ENCODE measurements at places on chromosomes 7 and 10. TPM values are rescaled to one million over a fixed set of nuclear protein-coding genes. Genes with fewer than 3 reads are reported as not detected.

Gene FAM20C
- 1.1 TPM for total RNA-seq

Gene DNTT
- total RNA-seq = not detected

Gene ATP6V0E2
- total RNA-seq = 59.2 TPM

Gene AKR1B15
- total RNA-seq = not detected

Gene HYAL4
- total RNA-seq = not detected

Gene LARP4B
- total RNA-seq = 114 TPM

Gene TPST1
- total RNA-seq = 4.1 TPM

Gene TMEM26
- total RNA-seq = not detected

Gene DOCK4
- 0.28 TPM for total RNA-seq

- no peak overlapping the region for H3K27ac ChIP-seq
- H3K4me3 ChIP-seq = no peak overlapping the region
- no peaks in the 10 kb centered on the region for H3K27me3 ChIP-seq
- no peak for DNase-seq
- H3K36me3 ChIP-seq = peaks cover 3% of the 10 kb centered on the region
- peaks cover 23% of the 10 kb centered on the region for H3K4me1 ChIP-seq
These were observed 5.7 kb upstream of the GOT1 start for GRCh38 chr10:99435986-99436638.

- no peak overlapping the region for H3K4me3 ChIP-seq
- peaks cover 3% of the 10 kb centered on the region for H3K27me3 ChIP-seq
- DNase-seq = peak; percentile 54
- no peaks in the 10 kb centered on the region for H3K36me3 ChIP-seq
These were observed 20.1 kb downstream of the LDB3 start for GRCh38 chr10:86688398-86688921.

GRCh38 chr7:120793213-120793936 is 64.6 kb downstream of the TSPAN12 start:
- H3K4me3 ChIP-seq = no peak overlapping the region
- no peaks in the 10 kb centered on the region for H3K36me3 ChIP-seq
- peaks cover 3% of the 10 kb centered on the region for H3K27me3 ChIP-seq
- no peak overlapping the region for H3K27ac ChIP-seq

- peak overlapping the region; percentile 99 for H3K4me3 ChIP-seq
- DNase-seq = peak; percentile 61
- peaks cover 44% of the 10 kb centered on the region for H3K4me1 ChIP-seq
- no peaks in the 10 kb centered on the region for H3K27me3 ChIP-seq
These were observed 640 bp downstream of the ANKMY2 start for GRCh38 chr7:16644636-16645592.

- no peaks in the 10 kb centered on the region for H3K4me1 ChIP-seq
- H3K27me3 ChIP-seq = no peaks in the 10 kb centered on the region
- H3K27ac ChIP-seq = no peak overlapping the region
- no peak overlapping the region for H3K4me3 ChIP-seq
These were observed 16.0 kb upstream of the SLC29A3 start for GRCh38 chr10:71302874-71303568.

- H3K36me3 ChIP-seq = no peaks in the 10 kb centered on the region
- H3K4me3 ChIP-seq = no peak overlapping the region
- no peak for DNase-seq
- H3K27ac ChIP-seq = no peak overlapping the region
- H3K4me1 ChIP-seq = no peaks in the 10 kb centered on the region
- no peaks in the 10 kb centered on the region for H3K27me3 ChIP-seq
These were observed 385.0 kb downstream of the NXPH1 start for GRCh38 chr7:8818406-8818805.

DNA sequence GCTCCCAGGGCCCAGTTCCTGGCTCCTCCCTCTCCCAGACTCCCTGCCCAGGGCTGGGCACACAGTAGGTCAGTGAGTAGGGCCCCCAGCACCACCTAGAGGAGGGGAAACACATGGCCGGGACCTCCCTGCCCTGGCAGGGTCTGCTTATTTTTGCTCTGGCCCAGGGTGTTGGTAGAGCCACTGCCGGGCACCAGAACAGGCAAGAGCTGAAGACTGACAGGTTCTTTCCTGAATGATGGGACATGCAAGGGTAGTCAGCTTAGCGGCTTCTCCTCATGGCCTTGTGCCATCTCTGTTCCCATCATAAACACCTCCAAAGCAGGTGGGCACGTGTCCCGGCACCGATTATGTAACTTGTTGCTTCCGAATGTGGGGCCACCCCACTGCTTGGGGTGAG is 86.5 kb downstream of the NEURL1 start:
- peaks cover 4% of the 10 kb centered on the region for H3K4me1 ChIP-seq
- H3K36me3 ChIP-seq = no peaks in the 10 kb centered on the region
- H3K27ac ChIP-seq = no peak overlapping the region
- no peak for DNase-seq

DNA sequence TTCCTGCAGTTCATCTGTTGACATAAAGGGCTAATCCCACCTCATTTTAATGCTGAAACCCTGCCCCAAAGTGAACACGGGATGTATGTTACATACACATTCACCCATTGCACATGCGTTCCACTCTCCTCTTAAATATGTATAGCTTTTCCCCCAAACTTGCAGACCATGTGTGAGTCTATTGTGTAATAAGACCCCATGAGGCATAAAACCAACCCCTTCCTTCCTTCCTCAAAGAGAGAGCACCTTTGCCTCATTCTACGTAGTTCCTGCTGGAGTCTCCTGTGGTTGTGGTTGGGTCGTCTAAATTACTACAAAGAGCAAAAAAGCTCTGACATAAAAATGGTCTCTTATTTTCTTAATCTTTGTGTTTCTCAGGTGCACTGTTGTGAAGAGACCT is 345.7 kb upstream of the KLF6 start:
- peaks cover 6% of the 10 kb centered on the region for H3K36me3 ChIP-seq
- peaks cover 30% of the 10 kb centered on the region for H3K4me1 ChIP-seq
- no peak overlapping the region for H3K27ac ChIP-seq
- no peak for DNase-seq

- H3K36me3 ChIP-seq = no peaks in the 10 kb centered on the region
- peaks cover 5% of the 10 kb centered on the region for H3K27me3 ChIP-seq
- H3K4me1 ChIP-seq = peaks cover 7% of the 10 kb centered on the region
- no peak overlapping the region for H3K27ac ChIP-seq
These were observed 115.2 kb downstream of the SORBS1 start for GRCh38 chr10:95445837-95446486.

GRCh38 chr10:98817396-98817795 is 370.7 kb upstream of the HPS1 start:
- H3K4me3 ChIP-seq = no peak overlapping the region
- no peaks in the 10 kb centered on the region for H3K4me1 ChIP-seq
- H3K27me3 ChIP-seq = peaks cover 12% of the 10 kb centered on the region
- DNase-seq = no peak
- H3K27ac ChIP-seq = no peak overlapping the region
- no peaks in the 10 kb centered on the region for H3K36me3 ChIP-seq

- no peak overlapping the region for H3K27ac ChIP-seq
- H3K27me3 ChIP-seq = peaks cover 4% of the 10 kb centered on the region
- no peaks in the 10 kb centered on the region for H3K4me1 ChIP-seq
These were observed 295.2 kb upstream of the MGMT start for GRCh38 chr10:129171812-129172211.

GRCh38 chr10:95440038-95440725 is 121.0 kb downstream of the SORBS1 start:
- peaks cover 10% of the 10 kb centered on the region for H3K4me1 ChIP-seq

GRCh38 chr10:100045592-100045991 is 35.8 kb upstream of the DNMBP start:
- no peak overlapping the region for H3K4me3 ChIP-seq
- no peak overlapping the region for H3K27ac ChIP-seq
- H3K27me3 ChIP-seq = peaks cover 5% of the 10 kb centered on the region
- no peak for DNase-seq
- H3K4me1 ChIP-seq = peaks cover 2% of the 10 kb centered on the region
- H3K36me3 ChIP-seq = no peaks in the 10 kb centered on the region

- H3K27me3 ChIP-seq = no peaks in the 10 kb centered on the region
- no peaks in the 10 kb centered on the region for H3K36me3 ChIP-seq
- no peak for DNase-seq
- no peak overlapping the region for H3K27ac ChIP-seq
- no peak overlapping the region for H3K4me3 ChIP-seq
These were observed 7.3 kb downstream of the SEMA3A start for GRCh38 chr7:84187087-84187805.

DNA sequence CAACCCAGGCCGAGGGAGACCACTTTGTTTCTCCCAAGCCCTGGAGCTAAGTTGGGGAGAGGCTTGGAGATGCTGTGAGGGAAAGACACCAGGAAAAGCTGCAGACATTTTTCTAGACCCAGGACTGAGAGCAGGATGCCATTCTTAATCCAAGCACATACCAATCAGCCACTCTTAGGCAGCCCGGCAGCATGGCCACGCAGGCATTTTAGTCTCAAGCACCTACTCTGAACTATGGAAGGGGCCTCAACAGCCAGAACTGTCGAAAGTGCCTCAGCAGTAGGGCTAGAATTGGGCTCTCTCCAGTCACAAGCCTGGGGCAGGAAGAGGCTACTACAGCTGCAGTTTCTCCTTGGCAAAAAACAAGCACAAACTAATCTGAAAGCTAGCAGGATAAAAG is 57.8 kb downstream of the GCC1 start:
- no peak for DNase-seq
- H3K27ac ChIP-seq = no peak overlapping the region
- H3K27me3 ChIP-seq = peaks cover 38% of the 10 kb centered on the region

DNA sequence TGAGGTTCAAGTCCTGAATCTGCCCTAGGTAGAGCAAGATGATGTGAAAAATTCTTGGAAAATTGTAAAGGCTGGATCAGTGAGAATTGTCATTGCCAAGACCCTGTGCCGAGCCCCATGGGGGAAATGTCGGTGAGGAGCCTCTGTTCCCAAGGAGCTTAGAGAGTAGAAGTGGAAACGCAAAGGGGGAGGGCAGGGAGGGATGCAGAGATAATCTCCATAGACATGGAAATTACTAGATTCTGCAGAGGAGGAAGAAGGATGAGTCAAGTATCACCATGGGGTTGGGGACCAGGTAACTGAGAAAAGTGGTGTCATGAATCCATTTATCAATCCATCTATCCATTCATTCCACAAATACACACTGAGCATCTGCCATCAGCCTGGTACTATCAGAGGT is 26.0 kb downstream of the DUSP5 start:
- no peaks in the 10 kb centered on the region for H3K27me3 ChIP-seq
- H3K27ac ChIP-seq = no peak overlapping the region
- peaks cover 36% of the 10 kb centered on the region for H3K4me1 ChIP-seq

GRCh38 chr10:116972131-116972530 is 32.9 kb downstream of the SHTN1 start:
- peaks cover 14% of the 10 kb centered on the region for H3K27me3 ChIP-seq
- DNase-seq = no peak

- peaks cover 49% of the 10 kb centered on the region for H3K4me1 ChIP-seq
- peak overlapping the region; percentile 27 for H3K4me3 ChIP-seq
- no peak for DNase-seq
- peaks cover 45% of the 10 kb centered on the region for H3K36me3 ChIP-seq
- no peaks in the 10 kb centered on the region for H3K27me3 ChIP-seq
These were observed 26.1 kb downstream of the LCOR start for GRCh38 chr10:96858038-96858705.

DNA sequence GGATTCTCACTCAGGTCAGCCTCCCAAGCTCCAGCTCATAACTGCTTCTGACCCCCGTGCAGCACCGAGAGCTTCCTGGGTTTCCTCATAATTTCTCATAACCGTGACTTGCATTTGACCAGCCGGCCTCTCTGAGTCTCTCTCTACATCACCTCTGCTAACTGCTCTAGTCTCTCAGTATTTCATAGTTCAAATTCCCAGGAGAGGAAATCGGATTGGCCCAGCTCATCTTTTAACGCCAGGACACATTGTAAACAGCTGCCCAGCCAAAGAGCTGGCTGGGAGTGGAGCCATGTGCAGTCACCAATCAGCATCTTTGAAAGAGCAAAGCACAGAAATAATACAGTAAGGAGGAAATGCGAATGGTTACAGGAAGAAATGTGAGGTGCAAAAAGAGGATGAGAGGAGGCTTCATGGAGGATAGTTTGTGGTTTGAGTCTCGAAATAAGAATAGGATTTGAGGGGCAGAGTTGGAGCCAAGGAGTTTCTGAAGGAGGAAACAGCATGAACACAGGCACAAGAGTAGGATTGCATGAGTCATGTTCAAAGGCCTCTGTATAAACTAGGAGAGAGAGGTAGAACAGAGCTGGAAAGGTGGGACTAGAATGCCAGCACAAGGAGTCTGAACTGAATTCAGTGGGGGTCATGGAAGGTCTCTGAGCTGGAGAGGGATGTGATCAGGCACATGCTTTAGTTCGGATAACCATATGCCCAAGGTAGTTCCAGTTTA is 15.2 kb upstream of the LBX1 start:
- H3K27ac ChIP-seq = no peak overlapping the region
- H3K27me3 ChIP-seq = peaks cover 55% of the 10 kb centered on the region
- no peak for DNase-seq
- no peaks in the 10 kb centered on the region for H3K36me3 ChIP-seq
- H3K4me3 ChIP-seq = no peak overlapping the region

DNA sequence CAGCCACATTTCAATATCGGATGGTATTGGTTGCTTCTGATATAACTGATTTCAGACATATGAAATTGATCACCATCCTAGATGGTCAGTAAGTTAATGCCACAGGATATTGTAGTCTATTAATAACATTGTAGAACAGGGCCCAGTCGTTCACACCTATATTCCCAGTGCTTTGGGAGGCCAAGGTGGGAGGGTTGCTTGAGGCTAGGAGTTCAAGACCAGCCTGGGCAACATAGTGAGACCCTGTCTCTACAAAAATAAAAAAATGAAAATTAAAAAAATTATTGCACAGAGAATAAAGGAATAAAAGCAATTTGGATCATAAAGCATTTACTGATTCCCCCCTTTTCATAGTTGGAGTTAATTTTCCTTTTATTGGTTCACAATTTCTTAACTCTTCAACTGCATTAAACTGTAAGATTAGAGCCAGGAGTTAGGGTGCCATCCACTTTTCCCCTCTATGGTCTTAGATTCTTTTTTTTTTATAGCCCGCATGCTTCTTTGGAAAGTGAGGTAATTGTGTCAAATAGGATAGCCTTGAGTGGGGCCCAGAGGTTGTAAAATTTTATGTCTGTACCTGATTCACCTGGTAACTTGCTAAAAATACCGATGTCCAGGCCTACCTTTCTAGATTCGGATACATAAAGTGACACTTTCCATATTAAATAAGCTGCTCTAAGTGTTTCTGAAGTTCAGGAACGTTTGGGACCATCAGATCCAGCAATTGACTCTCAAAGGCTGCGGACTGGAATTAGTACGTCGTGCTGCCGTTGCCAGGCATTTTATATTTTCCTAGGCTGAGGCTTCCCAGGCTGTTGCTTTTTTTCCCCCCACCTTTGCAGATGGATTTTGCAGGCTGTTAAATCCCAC is 24.7 kb downstream of the ADK start:
- H3K27me3 ChIP-seq = no peaks in the 10 kb centered on the region
- no peak for DNase-seq
- peak overlapping the region; percentile 91 for H3K4me3 ChIP-seq
- peaks cover 15% of the 10 kb centered on the region for H3K36me3 ChIP-seq

DNA sequence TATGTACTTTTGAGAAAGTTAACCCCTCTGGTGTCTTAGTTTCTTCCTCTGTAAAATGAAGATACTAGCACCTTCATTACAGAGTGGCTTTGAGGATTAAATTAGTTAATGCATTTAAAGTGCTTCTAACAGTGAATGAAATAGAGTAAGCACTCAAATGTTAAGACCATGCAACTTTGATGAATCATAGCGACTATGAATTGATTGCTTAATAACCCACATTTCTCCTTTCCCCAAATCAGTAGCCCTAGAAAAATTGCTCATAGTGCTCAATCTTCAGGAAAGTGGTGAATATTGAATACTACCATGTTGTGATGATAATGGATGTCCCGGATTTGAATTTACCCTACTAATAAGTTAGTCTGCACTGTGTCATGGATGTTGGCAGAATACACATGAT is 48.1 kb downstream of the CD36 start:
- no peak overlapping the region for H3K4me3 ChIP-seq
- H3K4me1 ChIP-seq = no peaks in the 10 kb centered on the region
- no peak overlapping the region for H3K27ac ChIP-seq
- H3K36me3 ChIP-seq = no peaks in the 10 kb centered on the region
- DNase-seq = no peak

Data from activated naive CD8-positive, alpha-beta T cell treated with anti-CD3 and anti-CD28 coated beads for 36 hours (primary cell).